NCI-H1436 treated with DMSO at 0.1 percent for 48 hours (cell line): ENCODE measurements at places on chromosomes 4 and X.

DNA sequence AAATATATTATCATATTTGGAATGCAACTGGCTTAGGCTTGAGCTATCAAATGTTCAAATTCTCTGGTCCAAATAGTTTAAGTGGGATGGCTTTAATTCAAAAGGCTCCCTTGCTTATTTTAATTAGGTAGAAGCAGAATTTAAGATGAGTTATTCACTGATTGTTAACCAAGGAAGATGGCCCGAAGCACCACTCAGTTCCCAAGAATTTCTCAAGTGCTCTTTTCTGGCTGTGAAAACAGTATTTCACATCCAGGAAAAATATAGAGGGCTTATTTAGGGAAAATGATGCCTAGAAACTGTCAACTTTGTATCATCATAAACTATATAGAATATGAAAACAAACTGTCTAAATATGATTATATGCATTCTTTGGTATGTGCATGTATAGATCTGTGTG, 246.5 kb upstream of the SFRP2 start:
- no peak for DNase-seq

GRCh38 chrX:15864629-15865028, 10.0 kb upstream of the AP1S2 start:
- no peak for DNase-seq

DNA sequence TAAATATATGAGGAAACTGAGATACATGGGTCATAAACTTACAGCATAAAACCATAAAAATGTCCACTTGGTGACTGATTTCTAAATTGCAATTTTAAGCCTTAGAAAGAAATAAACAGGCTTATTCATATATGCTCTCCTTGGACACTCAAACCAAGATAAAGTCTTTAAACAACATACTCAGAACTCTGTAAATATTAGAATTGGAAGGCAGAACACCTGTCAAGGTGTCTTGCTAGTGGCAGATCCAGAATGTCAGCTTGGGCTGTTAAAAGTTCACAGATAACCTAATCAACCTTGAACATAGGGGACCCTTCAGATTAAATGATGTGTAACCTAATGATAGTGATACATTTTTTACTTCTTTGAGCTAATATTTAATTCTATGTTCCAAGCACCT, 208.1 kb upstream of the ARSJ start:
- DNase-seq, result no peak

- DNase-seq, result no peak
These were observed 708.9 kb upstream of the HS3ST1 start for GRCh38 chr4:12137575-12137974.

- no peak for DNase-seq
These were observed 30.6 kb downstream of the PDK3 start for GRCh38 chrX:24495700-24496099.

DNA sequence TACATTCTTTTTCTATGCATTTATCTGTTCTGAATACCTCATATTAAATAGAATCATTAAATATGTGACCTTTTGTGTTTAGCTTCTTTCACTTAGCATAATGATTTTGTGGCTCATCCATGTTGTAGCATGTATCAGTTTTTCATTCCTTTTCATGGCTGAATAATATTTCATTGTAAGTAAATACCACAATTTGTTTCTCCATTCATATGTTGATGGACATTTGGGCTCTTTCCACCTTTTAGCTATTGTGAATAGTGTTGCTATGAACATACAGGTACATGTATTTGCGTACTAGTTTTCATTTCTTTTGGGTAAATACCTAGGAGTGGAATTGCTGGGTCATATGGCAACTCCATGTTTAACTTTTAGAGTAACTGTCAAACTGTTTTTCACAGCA, 85.1 kb downstream of the GNL3L start:
- DNase-seq, result no peak

DNA sequence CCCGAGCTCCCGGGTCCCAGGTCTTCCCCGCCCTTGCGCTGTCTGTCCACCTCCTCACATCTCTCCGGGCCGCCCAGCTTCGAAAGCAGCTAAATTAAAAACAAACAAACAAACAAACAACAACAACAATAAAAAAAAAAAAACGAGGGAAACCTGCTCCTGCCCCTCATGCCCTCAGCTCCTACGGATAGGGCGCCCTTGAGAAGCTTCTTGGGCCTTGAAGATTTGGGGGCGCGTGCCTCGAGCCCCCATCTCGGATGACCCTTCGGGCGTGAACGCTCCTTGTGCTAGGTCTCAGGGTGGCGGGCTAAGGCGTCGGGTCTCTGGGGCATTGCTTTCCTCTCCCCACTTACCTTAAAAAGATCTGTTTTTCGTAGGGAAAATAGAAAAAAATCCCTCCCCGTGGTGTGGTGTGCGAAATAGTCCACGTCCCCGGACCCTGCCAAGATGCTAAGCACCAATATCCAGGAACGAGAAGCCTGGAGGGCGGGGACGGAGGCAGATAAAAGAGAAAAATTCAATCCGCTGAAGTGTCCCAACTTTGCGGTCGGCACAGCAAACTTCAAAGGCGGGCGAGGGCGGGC, 603 bp downstream of the NDNF start:
- no peak for DNase-seq

GRCh38 chr4:101348995-101349800, 1.9 kb upstream of the PPP3CA start:
- DNase-seq, result no peak

GRCh38 chr4:163776957-163777356, 282.5 kb downstream of the TMA16 start:
- no peak for DNase-seq

- DNase-seq, result no peak
These were observed 476 bp upstream of the GDI1 start for GRCh38 chrX:154436374-154436982.

DNA sequence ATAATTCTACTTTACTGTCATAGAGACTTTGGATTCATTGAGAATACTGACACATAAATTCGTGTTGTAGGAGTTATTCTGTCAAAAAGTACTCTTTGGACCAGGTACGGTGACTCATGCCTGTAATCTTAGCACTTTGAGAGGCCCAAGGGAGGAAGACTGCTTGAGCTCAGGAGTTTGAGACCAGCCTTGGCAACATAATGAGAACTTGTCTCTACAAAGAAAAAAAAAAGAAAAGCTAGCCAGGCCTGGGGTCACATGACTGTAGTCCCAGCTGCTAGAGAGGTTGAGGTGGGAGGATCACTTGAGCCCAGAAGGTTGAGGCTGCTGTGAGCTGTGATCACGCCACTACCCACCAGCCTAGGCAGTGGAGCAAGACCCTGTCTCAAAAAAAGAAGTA, 54.9 kb downstream of the WDR19 start:
- no peak for DNase-seq

DNA sequence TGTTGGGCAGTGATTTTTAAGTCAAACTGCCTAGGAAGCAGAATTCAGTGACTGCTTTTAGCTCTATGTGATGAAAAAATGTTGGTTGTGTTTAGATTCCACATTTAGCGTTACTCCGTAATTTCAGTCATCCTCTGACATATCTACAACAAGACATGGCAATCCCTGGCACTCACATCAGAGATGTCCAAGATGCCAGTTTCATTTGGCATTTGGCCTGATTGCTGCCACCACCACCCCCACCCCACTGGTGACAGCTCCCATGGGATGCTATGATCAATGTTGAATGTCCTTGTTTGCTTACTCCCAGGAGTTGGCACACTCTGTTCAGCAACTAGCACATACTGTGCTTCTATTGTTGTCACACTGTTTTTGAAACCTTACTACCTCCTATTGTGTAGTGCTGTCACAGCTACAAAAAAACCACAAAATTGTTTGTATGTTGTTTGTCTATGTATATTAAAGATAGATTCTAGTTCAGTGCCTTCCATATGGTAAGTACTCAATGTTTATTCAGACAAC, 101.4 kb downstream of the AWAT2 start:
- no peak for DNase-seq

GRCh38 chr4:80532674-80533333, 197.3 kb downstream of the CFAP299 start:
- peak; percentile 42 for DNase-seq

DNA sequence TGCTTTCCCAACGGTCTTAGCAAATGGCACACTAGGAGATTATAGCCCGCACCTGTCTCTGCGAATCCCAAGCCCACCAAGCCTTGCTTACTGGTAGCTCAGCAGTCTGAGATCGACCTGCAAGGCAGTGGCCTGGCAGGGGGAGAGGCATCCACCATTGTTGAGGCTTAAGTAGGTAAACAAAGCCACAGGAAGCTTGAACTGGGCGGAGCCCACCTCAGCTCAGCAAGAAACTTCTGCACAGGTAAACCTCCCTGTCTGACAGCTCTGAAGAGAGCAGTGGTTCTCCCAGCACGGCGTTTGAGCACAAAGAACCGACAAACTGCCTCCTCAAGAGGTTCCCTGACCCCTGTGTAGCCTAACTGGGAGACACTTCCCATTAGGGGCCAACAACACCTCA, 42.8 kb downstream of the BRWD3 start:
- no peak for DNase-seq

DNA sequence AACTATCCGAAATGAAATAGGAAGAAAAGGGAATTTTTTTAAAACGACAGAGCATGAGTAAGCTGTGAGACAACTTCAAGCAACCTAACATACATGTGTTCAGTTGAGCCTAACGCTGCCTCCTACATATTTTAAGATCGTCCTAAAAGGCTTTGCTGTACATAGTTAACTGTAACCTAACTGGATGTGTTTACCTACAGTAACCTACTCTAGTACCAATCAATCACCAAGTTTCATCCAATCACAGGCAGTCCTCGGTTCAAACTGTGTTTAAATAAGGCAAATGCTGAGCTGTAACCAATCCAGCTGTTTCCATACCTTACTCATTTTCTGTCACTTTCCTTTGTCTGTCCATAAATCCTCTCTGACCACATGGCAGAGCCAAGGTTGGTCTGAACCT, 17.1 kb downstream of the RCHY1 start:
- DNase-seq, result no peak

GRCh38 chr4:47913861-47914219, 543 bp downstream of the NFXL1 start:
- DNase-seq, result no peak

- no peak for DNase-seq
These were observed 84.1 kb downstream of the TMEM164 start for GRCh38 chrX:110086916-110087484.

- DNase-seq, result no peak
These were observed 92.8 kb downstream of the CBR4 start for GRCh38 chr4:168917138-168917779.

- DNase-seq, result no peak
These were observed 83.0 kb downstream of the HTRA3 start for GRCh38 chr4:8352368-8353157.

DNA sequence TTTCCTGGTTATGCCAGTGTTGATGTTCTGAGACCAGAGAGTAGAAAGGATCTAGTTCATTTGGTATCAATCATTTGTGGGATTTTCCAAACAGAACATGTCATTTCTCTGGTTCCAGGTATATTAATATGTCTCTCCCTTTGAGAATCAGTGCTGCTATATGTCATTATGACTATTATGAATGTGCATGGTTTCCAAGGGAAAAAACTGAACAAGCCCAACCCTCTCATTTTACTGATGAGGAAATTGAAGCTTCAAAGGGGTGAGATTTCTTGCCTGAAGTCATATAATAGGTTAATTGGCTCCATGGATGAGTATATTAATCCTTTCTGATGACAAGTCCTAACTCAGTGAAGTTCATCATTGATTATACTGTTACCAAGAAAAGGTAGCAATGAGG, 31.9 kb downstream of the RUFY3 start:
- no peak for DNase-seq
